Activated naive CD4-positive, alpha-beta T cell treated with Interleukin-2 at 50 U/mL for 16 hours (primary cell): ENCODE measurements at places on chromosomes 7 and 10.

GRCh38 chr7:155705623-155706360 is 61.3 kb downstream of the RBM33 start:
- no peak for DNase-seq

- no peak for DNase-seq
Measured at GRCh38 chr7:66920256-66920655, 769 bp upstream of the TMEM248 start.

GRCh38 chr10:14294347-14295059 is 36.2 kb downstream of the FRMD4A start:
- DNase-seq = no peak

DNA sequence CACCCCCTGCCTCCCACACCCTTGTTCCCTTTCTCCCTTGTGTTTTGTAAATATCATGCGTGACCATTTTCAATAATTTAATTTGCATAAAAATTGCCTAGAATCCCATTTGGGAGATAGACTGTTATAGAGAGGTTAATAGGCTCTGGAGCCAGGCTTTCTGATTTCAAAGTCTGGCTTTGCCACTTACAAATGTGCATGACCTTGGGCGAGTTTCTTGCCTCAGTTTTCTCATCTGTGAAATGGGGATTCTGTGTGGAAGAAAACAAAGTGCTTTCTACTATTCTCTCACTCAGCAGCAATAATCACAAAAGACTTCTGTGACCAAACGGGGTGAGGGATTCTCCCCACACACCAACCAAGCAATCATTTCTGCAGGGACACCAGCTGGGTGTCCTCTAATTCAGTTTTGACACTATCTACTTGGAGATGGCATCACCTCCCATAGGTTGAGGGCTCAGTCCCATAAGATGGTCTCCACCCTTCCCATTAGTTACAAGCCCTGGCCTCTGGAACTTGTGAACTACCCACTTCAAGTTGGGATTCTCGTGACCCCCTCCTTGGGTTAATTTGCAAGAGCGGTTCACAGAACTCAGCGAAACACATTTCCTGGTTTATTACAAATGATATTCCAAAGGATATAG is 3.5 kb upstream of the ZNF22 start:
- DNase-seq = no peak

GRCh38 chr10:84845628-84846261 is 517.4 kb downstream of the CCSER2 start:
- DNase-seq = no peak

GRCh38 chr10:60629332-60629731 is 148.9 kb upstream of the CDK1 start:
- DNase-seq = no peak

GRCh38 chr7:140144821-140145220 is 32.0 kb downstream of the KDM7A start:
- no peak for DNase-seq

DNA sequence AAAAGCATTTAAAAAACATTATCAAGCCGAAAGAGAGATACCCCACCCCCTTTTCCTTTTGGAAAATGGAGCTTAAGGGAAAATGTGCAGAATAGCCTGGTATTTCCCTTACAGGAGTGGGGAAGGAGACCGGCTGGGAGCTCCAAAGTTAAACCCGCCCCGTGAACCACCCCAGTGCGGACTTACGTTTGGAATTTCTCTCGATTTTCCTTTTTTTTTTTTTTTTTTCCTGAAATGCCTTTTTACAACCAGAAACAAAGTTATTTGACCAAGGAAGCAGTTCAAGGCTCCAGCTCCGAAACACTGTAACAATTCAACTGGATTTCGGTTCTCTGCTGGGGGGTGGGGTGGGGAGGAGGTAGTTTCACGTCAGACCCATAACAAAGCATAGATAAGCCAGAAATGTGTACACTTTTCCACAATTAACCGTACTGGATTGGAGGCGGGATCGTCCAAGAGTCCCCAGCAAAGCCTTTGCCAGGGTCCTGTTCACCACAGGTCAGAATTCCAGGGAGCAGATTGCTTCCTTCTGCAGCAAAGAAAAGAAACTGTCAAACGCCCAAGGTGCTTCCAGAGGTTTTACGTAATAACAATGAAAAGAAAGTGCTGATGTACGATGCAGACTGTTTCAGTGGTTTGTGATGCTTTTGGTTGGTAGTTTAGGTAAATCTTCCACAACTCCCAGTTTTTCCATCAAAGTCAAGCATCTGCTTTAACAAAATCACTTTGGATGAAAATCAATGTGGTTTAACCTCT is 6.7 kb downstream of the SKIDA1 start:
- DNase-seq = no peak

- DNase-seq = no peak
Measured at GRCh38 chr7:143248761-143249354, 14.4 kb upstream of the GSTK1 start.

DNA sequence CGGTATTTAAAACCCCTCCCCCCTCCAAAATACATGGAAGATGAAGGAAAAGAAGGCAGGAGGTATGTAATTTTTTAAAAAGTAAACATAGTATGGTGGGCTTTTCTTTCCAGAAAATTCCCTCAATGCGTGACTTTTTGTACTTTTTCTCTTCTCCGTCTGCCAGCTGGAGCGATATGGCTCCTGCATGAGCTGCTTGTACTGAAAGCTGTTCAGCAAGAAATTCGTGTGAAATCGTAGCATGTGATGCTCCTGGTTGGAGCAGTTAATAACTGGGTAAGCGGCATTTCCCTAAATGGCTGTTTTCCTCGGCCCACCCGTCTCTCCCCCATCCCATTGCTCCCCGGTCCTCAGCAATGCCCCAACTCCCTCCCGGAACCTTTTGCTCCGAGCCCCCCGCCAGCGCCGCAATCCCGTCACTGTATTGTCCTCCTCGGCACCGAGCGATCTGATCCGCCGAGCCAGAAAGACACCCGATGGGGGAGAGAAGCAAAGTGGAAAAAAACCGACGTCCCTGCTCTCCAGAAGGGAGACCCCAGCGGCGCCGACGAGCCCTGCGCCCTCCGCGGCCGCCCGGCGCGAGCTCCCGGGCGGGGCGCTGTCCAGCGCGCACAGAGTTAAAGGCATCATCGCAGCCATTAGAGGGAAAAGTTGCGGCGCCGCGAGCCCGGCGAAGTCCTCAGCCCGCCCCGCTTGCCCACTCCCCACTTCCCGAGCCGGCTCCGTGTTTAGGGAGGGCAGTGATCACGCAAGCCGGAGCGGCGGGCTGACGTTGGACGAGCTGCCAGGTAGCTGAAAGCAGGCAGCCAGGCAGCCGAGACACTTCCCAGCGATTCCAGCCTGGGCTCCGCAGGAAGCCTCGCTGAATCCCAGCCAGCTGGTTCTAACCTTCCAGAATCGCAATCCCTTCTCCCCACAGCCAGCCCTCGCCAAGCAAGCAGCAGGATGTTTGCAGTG is at the start of gene VSTM2A:
Gene VSTM2A, plus strand, starts transcription at position 707 of the 957 bp plus-strand sequence. CDS start 356 bp downstream, outside the sequence.
- DNase-seq = no peak

DNA sequence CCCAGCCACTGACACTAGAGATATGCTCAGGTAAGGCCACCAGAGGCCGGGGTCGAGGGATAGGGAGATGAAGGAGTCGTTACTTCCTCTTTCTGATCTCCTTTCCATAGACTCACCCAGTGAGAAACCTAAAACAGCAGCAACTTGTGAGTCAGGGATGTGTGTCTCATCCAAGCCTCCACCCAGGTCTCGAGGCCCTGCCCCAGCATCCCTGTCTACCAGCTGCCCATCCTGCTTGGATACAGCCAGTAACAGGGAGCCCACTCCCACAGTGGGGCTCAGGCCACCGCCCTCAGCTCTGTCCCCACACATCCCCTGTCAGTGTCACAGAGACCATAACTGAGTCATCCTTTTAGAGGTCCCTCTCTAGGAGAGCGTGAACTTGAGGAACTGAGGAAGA is 49.6 kb upstream of the CHST15 start:
- no peak for DNase-seq

GRCh38 chr7:67595431-67596180 is 599.0 kb downstream of the TYW1 start:
- no peak for DNase-seq

- DNase-seq = no peak
Measured at GRCh38 chr7:29370531-29371314, 176.1 kb downstream of the CHN2 start.

GRCh38 chr7:54084340-54084739 is 457.8 kb upstream of the VSTM2A start:
- no peak for DNase-seq

GRCh38 chr10:92894081-92894655 is 45.8 kb downstream of the EXOC6 start:
- DNase-seq = no peak

DNA sequence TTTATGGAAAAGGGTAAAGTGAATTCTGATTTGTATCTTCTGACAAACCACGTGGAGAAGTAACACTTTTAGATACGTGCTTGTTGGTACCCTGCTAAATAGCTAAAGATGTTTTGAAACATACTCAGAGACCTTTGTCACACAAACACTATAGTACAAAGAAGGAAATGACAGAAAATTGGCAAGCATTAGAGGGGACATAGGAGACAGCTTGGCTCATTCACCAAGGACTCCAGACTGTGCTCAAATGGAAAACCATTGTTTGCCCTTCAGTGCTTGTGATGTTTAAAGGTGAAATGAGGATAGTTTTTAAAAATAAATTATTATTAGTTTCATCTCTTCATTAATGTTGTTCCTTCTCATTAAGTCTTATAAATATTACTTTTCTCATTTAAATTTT is 34.0 kb upstream of the CD36 start:
- no peak for DNase-seq

DNA sequence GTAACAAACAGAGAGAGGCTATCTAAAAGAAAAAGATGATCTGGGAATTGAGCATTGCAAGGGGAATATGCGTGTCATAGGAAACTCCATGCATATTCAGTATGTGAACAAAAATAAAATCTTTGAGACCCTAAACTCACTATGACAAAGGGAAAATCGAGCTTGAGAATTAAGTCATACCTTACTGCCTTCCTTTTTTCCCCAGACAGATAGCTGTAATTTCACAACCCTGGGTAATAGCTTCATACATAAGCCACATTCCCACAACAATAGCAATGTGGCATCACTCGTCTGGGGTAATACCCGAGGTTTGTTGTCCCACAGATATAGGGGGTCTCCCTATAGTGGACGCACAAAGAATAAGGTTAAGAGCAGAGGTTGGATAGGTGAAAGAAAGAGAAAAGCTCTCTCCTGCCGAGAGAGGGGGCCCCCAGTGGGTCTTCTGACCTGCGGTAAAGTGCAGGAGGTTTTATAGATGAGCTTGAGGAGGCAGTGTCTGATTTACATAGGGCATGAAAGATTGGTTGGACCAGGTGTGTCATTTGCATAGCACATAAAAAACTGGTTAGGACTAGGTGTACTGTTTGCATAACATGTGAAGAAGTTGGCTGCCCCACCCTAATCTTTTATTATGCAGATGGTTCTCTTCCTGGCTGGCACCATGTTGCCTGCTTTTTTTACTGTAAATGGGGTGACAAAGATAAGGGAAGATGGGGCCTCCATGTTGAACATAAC is 11.6 kb downstream of the CYP3A43 start:
- DNase-seq = no peak

DNA sequence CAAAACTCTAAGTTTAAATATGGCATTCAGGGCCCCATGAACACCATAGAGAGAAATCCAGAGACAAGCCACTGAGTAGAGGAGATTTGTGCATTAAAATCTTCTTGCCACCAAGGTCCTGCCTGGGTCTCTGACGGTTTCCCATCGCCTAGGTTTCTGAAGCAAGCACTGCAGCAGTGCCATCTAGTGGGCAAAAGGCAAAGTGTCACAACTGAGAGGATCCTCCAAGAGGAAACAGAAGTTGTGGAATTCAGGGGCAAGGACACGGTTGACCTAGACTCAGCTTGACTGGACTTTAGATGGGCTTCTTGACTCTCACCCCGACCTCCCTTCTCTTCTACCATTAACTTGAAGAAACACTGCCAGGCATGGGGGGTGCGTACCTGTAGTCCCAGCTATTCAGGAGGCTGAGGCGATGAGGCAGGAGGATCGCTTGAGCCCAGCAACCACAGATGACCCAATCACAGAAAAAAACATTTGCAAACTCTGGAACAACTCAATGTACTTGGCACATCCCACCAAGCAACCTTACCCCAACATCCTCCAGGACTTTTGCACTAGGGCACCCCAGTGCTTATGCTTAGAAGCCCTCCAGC is 604.1 kb downstream of the GALNT17 start:
- peak; percentile 32 for DNase-seq

- DNase-seq = no peak
Measured at GRCh38 chr7:24010495-24010894, 273.5 kb upstream of the NPY start.

DNA sequence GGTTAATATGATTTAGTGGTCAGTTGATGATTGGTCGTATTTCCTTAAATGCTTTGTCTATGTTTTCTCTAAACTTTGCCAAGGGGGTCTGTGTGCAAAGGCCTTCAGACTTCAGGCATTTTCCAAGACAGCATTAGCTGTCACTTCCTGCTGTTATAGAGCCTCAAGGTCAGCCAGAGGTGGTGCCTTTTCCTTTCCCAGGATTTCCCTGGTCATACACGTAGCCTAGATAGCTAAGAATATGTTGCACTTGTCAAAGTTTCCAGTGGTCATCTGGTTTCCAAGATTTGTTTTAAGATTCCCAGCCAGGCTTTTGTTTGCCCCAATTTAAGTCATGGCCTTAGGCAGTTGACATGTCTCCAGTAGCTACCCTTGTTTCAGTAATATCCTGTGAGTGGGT is 133.2 kb upstream of the IGFBP3 start:
- no peak for DNase-seq

GRCh38 chr7:1419688-1420087 is 39.6 kb downstream of the MICALL2 start:
- DNase-seq = no peak

GRCh38 chr7:116679500-116679899 is 7.5 kb downstream of the MET start:
- DNase-seq = no peak

GRCh38 chr10:69662901-69663300 is 32.9 kb downstream of the FAM241B start:
- DNase-seq = no peak
